ENCODE measurements at places on chromosomes 6 and 20. TPM values are rescaled to one million over a fixed set of nuclear protein-coding genes. Genes with fewer than 3 reads are reported as not detected.

HCRTR2 gene
- not detected for polyA plus RNA-seq

DNA sequence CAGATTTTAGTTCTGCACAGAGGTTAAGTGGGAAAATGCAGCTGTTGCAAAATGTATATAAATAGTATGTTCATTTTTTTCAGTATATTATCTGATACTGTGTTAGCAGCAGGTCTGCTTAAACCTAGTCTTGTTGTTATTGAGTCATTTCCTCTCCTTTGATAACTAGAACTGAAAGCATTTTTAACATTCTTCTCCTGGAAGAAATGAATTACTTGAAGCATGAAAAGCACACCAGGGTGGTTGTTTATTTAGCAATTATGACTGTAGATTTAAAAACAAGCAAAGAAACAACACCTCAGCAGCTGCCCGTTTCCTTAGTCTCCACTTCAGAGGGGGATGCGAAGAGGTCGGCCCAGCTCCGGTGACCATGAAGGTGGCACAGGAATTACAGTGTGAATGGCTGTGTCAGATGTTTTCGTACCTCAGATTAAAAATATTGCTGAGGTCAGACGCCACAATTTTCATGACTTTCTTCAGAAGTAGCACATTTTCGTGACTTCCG, 53.5 kb downstream of the GOPC start:
- DNase-seq, result no peak

- no peak for DNase-seq
These were observed 1.1 kb upstream of the SLC32A1 start for GRCh38 chr20:38723017-38723847.

DNA sequence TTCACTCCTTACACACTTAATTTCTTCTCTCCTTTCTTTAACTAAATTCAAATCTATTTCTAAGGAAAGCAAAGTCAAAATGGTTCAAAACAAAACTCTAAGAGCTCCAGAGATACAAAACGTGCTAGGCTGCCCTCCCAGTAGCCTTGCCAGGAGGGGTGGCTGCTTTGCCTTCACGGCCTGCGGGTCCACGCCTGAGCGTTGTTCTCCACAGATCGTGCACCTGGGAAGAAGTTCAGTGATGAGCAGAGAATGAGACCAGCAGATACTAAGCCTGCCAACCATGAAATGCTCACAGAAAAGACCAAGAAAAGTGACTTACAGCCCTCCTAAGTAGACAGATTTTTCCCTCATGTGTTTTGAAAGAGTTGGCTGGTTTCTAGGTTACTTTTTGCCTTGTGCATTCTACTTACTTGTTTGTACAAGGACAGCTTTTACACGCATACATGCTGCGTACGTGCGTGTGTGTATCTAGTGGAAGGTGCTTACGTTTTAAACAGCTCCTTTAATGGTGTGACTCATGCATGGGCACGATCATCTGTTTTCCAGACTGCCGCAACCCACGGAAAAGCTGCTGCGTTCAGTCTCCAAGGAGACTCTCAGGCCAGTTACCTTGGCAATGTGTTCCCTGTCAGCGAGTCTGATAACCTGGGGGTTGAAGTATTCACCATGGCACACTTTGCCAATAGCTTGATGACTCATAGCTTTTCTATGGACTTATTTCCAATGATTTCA, 32.4 kb upstream of the PBOV1 start:
- DNase-seq, result peak; percentile 26

GRCh38 chr6:91486200-91486599, 899.3 kb upstream of the MAP3K7 start:
- no peak for DNase-seq

- no peak for DNase-seq
These were observed 96.6 kb downstream of the ARID1B start for GRCh38 chr6:156873654-156874380.

HAO1 gene
- polyA plus RNA-seq, result not detected

- no peak for DNase-seq
These were observed 9.2 kb downstream of the CYB5R4 start for GRCh38 chr6:83868639-83869038.

GRCh38 chr6:106561686-106562405, 67.5 kb downstream of the RTN4IP1 start:
- DNase-seq, result no peak

DNA sequence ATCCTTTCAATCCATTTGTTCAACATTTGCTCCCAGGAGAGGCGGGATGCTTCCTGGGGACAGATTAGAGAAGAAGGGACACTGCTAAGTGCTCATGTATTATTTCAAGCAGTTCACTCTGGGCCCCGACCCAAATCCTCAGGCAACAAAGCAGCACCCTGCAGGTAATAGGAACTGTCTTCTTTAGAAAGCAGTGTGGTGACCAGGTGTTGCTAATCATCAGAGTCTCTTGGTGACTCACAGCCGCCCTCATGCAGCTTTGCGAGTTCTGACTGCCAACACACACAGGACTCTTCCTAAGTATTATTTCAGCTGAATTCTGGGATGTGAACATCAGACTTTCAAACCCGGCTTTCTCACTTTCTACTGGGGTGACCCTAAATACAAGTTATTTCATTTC, 356.4 kb downstream of the PRKN start:
- no peak for DNase-seq

- DNase-seq, result no peak
These were observed 57.2 kb upstream of the HFE start for GRCh38 chr6:26029857-26030653.

MMUT gene
- polyA plus RNA-seq, result 13.7 TPM

GRCh38 chr6:112130878-112131277, 43.5 kb downstream of the FAM229B start:
- no peak for DNase-seq

CDH4 gene
- 0.26 TPM for polyA plus RNA-seq

ZC3H12D gene
- 0.17 TPM for polyA plus RNA-seq

- no peak for DNase-seq
These were observed 39.5 kb upstream of the ADGRF5 start for GRCh38 chr6:46961232-46961631.

DNA sequence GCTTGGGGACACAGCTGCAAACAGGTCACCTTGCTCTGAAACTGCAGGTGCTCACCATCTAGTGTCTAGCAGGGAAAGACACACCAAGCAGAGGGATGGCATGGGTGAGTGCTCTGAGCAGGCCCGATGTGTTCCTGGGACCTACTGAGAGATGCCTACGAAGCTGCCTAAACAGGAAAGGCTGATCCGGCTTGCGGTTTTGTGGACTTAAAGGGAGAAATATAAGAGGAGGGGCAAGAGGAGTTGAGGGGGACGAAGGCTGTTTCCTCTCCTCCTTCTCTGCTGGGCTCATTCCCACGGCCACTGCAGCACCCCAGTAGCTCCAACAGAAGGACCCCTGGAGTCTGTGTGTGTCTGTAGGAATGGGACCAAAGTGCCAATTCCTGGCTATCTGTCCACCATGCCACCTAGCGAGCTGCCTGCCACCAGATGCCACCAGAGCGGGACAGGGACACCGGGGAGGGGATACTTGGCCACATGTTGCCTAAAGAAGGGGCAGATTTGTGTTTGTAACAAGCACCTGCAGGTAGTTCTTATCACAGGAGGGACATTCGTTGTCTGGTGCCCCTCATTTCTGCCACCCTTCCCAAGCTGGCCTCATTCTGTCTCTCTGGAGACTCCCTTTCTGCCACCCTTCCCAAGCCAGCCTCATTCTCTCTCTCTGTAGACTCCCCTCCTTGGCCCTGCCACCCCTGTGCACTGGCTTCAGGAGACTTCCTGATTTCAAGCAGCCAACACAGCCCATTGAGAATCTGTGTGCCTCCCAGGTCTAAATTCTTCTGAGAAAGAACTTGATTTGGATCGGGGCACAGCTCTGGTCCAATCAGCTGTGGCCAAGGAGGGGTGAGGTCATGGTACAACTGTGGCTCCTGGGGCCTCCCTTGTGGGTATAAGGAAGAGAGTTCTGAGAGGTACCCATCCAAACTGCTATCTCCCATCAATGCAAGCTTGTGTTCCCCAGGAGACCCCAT, 221.8 kb downstream of the ANKRD60 start:
- DNase-seq, result no peak

C20orf141 gene
- not detected for polyA plus RNA-seq

LRFN2 gene
- 0.06 TPM for polyA plus RNA-seq

- DNase-seq, result no peak
These were observed 98.0 kb downstream of the TTLL2 start for GRCh38 chr6:167422934-167423333.

DNA sequence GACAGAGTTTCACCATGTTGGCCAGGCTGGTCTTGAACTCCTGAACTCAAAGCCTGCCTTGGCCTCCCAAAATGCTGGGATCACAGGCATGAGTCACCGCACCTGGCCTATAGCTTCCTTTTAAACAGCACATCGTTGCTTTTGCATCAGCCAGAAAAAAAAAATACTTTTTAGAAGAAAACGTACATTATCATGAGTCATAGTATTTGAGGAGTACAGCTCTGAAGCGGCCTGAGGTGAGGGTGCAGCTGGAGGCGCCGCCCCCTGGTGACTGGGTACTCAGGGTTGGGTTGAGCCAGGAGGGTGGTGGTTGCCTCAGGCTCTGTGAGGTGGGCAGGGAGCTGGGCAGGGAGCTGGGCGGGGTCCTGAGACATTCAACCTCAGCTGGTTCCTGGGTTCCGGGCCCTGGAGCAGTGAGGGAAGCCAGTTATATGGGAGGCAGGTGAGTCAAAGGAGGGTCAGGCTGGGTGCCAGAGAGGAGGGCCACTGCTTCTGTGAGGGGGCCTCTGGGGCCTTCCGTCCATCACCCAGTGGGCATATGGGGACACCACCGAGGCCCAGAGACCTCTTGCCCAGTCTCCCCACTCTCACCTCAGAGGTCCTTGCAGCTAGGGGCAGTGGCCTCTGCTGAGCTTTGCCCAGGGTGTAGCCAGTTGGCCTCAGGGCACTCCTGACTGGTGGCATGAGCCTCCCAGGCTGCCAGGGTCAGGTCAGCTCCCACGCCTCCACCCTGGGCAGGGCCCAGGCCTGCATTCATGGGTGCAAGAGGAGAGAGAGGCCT, 11.7 kb upstream of the ID1 start:
- no peak for DNase-seq

GRCh38 chr6:158037771-158038170, 56.1 kb downstream of the SYNJ2 start:
- DNase-seq, result no peak

GRCh38 chr6:89255417-89255816, 38.3 kb upstream of the GABRR1 start:
- DNase-seq, result no peak

DNA sequence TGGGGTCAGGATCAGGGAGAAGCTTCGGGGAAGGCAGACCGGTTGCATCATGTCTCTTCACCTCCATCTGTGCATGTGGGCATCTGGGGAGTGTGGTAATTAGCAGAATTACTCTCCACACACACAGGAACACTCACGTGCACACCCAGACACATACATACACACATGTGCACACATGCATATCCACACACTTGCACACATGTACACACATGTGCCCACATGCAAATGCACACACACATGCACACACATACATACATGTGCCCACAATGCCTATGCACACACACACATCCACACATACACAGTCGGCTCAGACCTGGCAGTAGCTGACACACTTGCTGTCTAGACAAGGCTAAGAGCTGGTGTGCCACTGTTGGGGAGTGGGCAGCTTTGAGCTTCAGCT, 212.3 kb upstream of the PMEPA1 start:
- no peak for DNase-seq

FABP7 gene
- 42.1 TPM for polyA plus RNA-seq

CALHM6 gene
- polyA plus RNA-seq, result 2.1 TPM

MACROD2 gene
- polyA plus RNA-seq, result 0.20 TPM

DNA sequence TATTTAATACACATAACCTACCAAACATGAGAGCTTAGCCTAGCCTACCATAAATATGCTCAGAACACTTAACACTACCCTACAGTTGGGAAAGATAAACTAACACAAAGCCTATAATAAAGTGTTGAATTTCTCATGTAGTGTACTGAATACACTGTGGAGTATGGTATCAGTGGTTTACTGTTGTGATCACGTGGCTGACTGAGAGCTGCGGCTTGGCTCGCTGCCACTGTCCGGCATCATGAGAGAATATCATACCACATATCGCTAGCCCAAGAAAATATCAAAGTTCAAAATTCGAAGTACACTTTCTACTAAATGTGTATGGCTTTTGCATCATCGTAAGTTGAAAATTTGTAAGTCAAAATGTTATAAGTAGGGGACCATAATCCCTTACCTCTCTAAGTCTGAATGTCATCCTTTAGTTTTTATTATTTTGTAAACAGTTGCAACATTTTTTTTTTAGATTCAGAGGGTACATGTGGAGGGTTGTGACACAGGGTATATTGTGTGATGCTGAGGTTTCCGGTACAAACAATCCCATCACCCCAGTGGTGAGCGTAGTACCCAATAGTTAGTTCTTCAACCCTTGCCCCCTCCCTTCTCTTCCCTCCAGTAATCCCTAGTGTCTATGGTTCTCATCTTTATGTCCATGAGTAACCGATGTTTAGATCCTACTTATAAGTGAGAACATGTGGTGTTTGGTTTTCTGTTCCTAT, 14.6 kb upstream of the TAAR1 start:
- no peak for DNase-seq

DNA sequence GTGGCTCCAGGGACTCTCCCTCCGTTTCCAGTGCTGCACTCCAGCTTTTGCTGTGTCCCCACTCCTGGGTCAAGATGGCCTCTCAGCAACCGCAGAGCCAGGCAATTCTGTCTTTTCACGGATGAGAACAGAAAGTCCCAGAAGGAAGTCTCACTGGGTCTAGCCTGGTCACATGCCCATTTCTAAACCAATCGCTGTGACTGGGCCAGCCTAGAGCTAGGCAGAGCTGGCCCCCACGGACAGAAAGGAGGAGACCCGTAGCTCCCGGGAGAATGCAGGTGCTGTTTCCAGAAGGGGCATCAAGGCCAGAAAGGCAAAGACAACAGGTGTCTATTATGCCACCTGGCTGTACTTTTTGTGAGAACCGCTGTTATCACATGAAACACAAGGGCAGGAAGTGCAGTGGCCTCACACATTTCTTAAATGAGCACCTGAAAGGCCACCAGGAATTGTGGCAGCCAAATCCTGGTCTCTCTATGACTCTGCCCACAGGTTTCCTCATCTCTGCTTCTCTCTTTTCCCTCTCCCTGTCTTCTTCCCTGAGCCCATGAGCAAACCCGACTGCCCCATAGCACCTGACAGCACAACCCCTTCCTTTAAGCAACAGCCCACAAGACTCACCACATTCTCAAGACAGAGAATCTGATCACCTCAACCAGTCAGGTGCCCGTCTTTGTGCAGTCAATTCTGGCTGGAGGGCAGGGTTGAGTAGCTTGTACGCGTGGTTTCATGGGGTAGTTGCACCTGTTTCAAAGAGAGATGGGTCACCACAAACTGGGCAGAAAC, 37.1 kb upstream of the B4GALT5 start:
- peak; percentile 60 for DNase-seq

GRCh38 chr6:1244941-1245340, 67.0 kb upstream of the FOXQ1 start:
- DNase-seq, result no peak

AGPAT1 gene
- polyA plus RNA-seq, result 35.0 TPM

DNA sequence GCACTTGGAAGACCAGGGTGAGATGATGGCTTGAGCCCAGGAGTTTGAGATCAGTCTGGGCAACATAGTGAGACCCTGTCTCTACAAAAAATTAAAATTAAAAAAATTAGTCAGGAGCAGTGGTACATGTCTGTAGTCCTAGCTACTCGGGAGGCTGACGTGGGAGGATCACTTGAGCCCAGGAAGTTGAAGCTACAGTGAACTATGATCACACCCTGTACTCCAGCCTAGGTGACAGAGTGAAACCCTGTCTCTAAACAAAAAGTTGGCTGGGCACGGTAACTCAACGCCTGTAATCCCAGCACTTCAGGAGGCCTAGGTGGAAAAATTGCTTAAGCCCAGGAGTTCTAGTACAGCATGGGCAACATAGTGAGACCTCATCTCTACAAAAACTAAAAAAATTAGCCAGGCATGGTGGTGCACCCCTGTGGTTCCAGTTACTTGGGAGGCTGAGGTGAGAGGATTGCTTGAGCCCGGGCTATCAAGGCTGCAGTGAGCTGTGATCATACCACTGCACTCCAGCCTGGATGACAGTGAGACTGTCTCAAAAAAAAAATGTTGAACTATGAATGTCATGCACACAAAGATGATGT, 60.8 kb upstream of the MYL9 start:
- no peak for DNase-seq
